SK-N-SH treated with all-trans-retinoic acid at 6 μM for 48 hours (cell line): ENCODE measurements at places on chromosomes 1 and 21.

DNA sequence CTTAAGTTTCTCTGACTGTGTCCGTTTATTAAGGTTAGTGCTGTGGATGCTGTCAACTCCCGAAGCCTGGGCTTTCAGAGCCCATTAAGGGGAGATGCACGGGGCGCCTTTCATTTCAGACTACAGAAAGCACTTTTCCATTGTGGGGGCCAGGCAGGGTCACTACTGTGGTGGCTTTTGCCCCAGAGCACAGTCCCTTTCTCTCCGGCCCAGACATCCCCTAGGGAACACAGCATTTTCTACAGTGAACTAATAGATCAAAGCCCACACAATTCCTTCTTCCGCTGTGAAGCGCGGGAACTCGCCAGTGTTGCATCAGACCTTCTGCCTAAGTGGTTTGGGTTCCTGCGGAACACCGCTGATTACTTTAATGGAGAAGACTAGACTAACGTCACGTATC is 26.8 kb upstream of the MAP1LC3C start:
- ATAC-seq: no peak

GRCh38 chr1:29458737-29459619 is 222.7 kb downstream of the PTPRU start:
- ATAC-seq: no peak

- ATAC-seq: peak; percentile 92
Measured at GRCh38 chr1:205321162-205321958, at the start of gene NUAK2. Gene NUAK2, minus strand, starts transcription at chr1:205321745. Its CDS starts 117 bp downstream, at chr1:205321628.

DNA sequence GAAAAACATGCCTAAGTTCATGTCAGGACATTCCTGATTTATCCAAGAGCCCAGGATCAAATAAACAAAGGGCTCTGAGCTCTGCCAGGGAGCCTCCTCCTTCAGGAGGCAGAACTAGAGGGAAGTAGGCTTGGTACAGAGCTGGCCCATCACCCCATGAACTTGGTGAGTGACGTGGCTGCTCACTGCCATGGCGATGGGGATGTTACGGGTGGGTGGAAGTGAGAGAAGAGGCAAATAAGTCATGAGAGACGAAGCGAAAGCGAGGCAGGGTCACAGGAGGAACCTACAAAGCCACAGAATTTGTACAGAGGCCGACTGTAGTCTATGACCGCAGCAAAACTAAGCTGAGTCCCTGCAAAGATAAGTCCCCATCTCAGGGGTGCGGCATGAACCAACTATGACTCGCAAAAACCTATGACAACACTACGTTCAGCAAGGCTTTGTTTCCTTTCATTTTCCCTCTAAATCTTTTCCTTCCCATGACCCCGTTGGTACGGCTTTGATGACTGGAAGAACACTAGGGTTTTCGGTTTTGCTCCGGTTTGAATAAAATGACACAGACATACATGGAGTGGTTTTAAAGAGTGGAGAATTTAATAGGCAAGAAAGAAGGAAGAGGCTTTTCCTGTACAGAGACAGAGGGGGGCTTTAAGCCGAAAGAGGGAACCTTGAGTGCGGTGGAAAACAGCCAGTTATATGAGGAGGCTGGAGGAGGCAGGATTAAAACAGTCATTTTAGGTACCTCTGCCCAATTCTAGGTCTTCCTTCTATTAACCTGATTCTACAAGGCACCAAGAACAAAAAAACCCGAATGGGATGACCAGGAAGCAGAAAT is 74.1 kb downstream of the CD46 start:
- no peak for ATAC-seq

DNA sequence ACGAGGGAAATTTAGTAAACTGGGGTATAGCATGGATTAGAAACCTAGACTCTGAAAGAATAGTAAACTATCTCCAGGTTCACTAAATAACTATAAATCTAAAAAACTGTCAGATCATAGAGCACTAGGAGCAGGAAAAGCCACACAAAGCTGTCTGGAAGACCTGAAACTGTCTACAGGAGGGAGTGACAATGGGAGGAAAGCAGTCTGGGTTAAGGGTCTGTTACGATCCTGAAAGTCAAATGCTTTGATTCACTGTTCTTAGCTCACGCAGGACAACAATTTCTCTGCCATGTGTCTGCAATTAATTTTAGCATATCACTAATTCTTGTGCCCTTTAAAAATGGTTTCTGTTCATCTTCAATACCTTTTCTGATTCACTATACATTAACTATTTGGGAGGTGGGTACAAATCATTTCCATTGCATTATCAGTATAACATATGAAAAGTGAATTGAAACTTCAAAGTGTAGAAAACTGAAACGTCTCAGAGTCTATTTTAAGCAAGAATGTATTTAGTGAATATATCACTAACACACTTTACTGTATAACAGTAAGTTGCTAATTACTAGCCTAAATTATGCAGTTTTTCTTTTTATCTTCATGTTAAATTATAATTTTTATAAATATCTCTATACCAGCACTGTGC is 18.4 kb downstream of the CEP170 start:
- peak; percentile 28 for ATAC-seq
